ENCODE measurements at places on chromosomes 3 and 15.
A peak's percentile ranks its signal among the peaks of the same experiment; 100 is the strongest.

DNA sequence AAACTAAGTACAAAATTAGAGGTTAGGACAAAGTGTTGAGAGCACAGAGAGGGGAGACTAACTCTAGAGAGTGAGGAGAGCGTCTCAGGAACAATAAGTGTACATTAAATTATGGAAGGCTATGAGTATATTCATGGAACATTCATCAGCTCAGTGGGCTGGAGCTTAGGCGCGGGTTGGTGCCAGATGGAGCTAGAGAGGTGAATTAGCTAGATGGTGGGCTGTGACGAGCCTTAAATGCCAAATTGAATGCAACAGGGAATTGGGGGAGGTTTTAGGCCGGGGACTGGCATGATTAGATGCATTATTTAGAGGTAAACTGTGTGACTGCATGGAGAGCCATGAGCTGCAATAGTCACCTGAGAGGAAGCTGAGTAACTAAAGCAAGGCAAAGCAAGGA, 97.1 kb downstream of the TMEM108 start:
- DNase-seq, result no peak

GRCh38 chr3:78754066-78754743, 1013.6 kb downstream of the ROBO1 start:
- peak; percentile 71 for DNase-seq

DNA sequence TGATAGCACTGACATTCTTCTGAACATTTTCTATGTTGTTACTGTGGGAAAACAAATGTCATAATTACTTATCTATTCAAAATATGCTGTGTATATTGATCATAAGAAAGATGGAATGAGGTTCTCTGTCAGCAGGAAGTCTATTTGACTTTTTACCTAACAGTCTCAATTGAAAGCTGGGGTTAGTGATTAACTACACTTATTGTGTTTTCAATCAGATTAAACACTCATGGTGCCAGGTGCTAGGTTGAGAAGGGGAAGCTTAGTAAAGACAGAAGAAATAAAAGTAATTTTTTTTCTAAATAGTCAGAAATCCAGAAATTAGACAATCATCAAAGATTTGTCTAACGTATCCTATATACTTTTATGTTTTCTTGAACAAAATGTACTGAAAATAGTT, 281.0 kb upstream of the NR2E3 start:
- no peak for DNase-seq

DNA sequence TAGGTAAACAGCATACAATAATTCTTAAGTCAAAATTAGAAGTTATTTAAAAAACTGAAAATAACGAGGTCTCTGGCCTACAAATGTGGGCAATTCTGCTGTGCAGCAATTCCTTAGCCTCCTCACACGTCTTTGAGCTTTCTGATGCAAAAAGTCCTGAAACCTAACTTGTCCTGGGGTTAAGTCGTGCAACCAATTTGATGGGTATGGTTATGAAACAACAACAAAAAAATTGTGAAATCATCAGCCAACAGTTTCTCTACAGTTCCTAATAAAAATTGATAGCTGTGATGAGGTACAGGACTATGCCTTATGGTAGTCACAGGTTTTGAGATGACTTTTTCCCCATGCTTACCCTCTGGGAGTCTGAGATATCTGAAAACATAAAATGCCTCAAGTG, 6.5 kb upstream of the GLB1 start:
- no peak for DNase-seq

DNA sequence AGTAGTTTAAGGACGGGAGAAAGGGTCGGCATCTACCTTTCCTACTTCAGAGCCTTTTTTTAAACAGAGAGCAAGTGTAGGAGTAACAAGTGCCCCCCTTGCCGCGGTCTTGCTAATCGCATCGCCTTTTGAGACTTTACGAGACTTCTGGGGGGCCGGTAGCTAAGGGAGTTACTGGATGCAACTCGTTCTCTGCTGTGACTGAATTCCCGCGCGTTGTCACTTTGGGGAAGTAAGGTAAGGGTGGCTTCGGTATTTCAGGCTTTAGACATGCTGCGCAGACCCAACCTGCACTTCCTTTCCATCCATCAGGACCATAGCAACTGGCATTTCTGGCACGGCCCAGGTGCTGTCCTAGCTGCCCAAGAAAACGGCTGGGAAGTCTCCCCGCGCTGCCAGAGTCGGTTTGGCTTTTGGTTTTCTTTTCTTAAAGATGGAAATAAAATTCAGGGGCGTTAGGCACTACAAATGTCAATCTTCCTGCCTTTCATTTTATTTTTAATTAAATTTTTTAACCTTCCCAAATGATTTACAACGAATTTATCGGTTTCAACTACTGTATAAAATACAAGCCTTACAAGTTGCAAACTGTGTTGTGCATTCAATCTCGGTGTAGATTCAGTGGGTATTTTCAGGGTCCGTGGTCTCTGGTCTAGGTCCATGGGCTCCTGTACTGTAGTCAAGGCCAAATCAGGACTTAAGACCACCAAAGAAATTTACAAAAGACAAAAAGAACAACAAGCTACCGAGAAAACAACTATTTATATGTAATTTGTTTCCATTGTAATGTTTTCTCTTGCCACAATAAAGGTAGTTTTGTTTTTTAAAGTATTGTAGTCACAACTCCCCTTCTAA, 3.5 kb downstream of the MECOM start:
- DNase-seq, result no peak

Measured in AG10803 (cell line).